ENCODE measurements at places on chromosomes 11 and 22.

- DNase-seq, result no peak
These were observed 29.2 kb downstream of the KCNQ1OT1 start for GRCh38 chr11:2670541-2671100.

- no peak for DNase-seq
These were observed 93.8 kb downstream of the NECTIN1 start for GRCh38 chr11:119635041-119635740.

- DNase-seq, result no peak
These were observed 48.1 kb downstream of the CYTH4 start for GRCh38 chr22:37330200-37331033.

GRCh38 chr22:21009638-21010425 is 5.1 kb upstream of the P2RX6 start:
- DNase-seq, result no peak
